ENCODE measurements at places on chromosomes 3 and 15.

DNA sequence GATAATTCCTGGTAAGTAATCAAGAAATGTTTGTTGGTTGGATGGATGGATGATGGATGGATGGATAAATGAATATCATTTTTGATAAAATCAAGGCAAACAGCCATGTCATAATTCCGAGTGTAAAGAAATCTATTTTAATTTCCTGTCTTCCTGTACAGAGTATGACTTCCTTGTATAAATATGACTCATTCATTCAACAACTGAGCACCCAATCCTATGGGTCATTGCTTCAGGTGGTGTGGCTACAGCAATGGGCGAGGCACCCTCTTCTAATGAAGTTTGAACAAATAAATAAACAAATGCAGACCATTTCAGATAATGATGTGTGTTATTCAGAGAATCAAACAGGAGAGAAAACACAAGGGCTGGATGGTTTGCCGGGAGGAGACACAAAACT, 198.7 kb downstream of the TNIK start:
- DNase-seq = no peak

- DNase-seq = no peak
Measured at GRCh38 chr15:84817466-84818081, 418 bp downstream of the ALPK3 start.

DNA sequence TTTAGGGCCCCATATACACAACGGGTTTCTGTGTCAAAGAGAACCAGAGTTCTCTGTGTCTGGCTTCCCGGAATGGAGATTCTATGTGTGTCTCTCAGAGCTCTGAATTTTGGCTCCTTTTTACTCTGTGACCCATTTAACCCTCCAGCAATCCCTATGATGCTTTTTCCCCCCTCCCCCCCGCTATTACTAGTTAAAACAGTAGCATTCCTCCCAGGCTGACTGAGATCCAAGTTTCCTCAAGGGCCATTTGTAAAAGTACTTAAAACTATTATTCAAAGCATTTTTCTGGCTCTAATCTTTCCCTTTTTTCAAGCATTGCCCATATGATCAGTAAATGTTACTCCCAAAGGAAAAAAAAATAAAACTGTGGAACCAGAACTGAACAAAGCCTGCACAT, 6.6 kb upstream of the STAC start:
- no peak for DNase-seq

- DNase-seq = no peak
Measured at GRCh38 chr3:129432036-129432435, 3.6 kb upstream of the EFCAB12 start.

DNA sequence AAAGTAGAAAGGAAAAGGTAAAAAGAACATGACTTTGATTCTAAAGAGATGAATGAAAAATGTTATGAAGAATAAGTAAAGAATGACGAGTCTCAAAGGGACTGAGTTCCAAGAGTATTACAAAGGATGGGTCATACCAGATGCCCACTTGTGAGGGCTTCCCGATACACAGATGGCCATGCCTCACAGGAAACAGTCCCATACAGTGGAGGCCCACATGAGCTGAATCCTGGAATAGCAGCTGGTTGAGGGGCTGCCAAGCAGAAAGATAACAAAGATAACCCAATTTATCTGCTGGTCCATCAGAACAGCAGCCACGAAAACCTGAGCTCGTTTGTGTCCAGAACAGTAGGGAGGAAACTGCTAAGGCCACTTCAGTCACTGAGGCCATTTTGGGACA, 3.7 kb downstream of the SSR3 start:
- DNase-seq = no peak

DNA sequence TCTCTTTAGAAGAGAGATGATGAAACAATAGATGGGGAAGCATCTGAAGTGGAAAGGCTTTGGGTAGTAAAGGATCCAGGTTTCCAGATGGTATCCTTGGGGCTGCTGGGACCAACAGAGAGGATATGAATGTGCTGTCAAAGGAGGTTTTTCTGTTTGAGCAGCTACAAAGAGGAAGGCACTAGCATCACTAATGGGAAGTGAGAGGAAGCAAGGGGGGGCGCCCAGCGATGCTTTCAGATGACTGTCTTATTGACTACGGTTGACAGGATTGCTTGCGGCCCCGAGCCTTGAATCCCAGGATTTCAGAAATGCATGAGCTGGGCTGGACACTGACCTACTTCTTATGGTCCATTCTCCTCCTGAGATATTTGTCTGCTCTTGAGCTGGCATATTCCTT, 103.8 kb upstream of the GALNT15 start:
- DNase-seq = no peak

DNA sequence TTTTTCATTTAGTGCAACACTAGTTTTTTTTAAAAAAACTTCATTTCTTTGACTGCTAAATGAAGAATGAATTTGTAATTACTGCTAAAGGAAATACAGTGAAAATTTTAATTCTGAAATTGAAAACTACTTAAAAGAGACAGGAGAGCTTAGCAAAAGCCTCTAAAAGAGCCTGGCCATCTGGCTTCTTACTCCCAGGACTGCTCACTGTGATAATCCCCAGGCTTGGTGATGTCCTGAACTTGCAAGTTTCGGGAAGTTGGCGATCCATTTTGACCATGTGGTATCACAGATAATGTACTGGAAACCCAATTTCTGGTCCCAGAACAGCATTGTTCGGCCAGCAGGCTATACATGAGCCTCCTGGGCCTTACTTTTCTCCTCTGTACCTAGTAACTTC, 292.1 kb downstream of the FGF12 start:
- no peak for DNase-seq

DNA sequence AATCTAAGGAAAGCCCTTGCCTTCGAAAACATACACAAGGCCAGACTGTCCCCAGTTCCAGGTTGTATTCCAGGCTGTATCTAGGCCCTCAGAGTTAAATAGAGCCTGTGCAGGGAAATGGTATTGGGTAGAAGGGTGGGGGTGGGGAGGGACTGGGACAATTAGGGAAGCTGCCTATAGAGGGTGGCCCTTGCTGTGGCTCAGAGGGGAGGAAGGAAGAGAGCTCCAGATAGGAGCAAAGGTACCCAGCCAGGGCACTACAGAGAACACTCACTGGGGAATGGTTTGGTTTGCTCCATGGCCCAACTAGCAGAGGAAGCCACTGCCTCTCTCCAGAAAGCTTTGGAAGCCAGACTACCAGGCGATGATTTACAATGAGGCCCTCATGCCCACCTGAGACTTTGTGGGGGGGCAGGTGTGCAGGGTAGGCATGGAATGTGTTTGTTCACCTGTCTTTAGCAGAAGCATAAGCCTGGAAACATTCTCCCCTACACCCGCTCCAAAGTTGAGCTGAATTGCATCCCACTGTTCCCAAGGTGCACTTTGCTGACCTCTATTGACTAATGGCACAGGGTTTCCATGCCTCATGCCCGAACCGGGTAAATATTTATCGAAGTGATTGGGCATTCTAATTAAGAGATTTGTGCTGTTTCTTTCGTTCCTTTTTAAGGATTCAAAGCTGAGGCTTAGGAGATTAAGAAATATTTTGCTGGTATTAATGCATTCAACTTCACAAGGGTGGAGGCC, 6.3 kb upstream of the TLE3 start:
- DNase-seq = no peak

GRCh38 chr3:195086341-195086740, 184.6 kb downstream of the XXYLT1 start:
- no peak for DNase-seq

DNA sequence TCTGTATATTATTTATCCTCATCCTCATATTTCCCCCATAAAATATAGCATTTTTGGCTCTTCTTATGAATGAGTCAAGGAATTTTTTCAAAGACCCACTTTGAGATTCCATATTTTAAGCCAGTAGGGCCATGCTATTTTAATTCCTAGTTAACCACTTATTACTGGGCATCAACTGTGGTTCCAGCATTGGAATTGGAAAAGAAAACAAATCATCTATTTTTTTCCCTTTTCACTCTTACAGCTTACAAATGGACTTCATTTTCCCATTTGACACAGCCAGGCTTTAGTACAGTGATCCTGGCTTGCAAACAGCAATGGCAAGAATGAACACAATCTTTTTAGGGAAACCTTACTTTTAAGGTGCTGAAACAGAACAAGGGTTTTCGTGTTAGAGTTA, 19.4 kb upstream of the PLCL2 start:
- no peak for DNase-seq

- DNase-seq = no peak
Measured at GRCh38 chr3:65006300-65006739, 318.5 kb upstream of the ADAMTS9 start.

GRCh38 chr3:53552730-53553129, 58.3 kb downstream of the CACNA1D start:
- no peak for DNase-seq

DNA sequence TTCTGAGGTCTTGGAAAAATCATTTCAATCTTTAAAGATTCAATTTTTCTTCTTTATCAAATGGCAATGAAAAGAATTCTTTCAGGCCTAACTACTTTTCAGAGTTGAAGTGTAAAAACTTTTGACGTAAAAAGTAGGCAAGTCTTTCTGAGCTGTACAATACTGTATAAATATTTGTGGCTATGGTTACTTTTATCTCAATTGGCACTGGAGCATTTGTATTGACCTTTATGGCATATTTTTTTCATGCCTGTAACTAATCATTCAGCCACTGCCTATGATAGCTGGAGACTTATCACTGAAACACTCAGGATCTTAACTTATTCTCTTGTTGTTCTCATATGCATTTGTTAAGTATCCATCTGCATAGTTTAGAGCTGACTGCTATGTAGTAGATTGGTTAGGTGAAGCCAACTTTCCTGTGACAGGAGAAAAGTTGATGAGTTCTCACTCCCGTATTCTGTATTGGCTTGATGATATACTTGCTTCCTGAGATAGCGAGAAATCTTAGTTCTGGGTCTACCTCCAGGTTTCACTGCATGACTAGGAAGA, 290.4 kb upstream of the TBL1XR1 start:
- DNase-seq = no peak

DNA sequence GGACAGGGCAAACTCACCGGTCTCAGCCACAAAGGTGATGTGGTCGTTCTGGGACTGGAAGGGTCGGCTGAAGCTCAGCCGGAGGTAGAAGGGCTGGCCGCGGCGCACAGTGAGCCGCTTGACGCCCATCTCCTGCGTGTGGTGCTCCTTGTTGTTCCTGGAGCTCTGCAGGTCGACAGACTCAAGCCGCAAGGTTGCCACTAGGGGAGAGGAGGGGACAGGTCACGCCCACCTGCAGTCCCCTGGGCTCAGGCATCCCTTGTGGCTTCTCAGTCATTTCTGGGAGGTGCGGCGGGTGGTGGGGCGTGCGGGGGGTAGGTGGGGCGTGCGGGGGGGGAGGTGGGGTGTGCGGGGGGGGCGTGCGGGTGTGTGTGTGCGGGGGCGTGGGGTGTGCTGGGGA, 26.7 kb upstream of the TGM5 start:
- DNase-seq = no peak

DNA sequence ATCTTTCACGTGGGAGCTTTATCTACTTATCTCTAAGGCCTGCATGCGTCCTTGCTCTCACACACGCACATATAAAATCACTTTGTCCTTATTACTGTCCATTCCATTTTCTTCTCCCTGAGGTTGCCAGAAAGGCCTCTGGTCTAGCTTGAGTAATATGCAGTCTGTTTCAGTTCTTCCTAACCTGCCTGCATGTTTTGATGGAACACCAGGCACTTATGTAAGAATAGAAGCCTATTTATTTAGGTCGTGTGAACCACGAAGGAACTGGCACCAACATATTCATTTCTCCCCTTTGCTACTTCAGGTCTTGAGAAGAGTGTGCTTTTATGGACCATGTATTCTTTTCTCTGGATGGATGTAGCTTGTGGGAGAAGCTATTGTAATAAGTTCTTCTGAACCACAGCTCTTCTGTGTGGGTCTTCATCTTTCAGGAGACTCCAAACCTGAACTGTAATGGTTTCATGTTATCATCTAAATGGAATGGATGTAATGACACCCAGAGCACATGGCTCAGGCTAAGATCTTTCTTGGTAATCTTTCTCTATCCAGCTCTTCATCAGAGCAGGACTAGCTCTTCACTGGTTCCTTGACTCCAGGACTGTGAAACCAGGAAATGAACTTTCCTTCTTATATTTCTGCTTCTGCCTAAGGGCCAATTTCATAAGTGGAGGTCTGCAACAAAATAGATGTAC, 53.8 kb downstream of the UBE2E2 start:
- DNase-seq = no peak

DNA sequence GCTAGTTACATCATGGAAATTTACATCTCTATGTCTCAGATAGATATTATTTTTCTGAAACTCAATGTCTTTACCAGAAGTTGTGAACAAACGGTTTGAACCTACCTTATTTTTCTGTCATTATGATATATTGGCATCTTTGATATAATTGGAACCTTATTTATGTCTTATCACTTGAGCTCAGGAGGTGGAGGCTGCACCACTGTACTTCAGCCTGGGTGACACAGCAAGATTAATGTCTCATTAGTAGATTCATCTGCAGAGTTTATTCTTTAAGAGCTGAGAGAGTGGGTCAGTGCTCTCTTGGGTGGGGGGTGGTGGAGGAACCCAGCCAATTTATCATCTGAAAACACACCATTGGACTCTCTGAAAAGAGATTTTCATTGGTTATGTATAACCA, 21.4 kb downstream of the SCG3 start:
- DNase-seq = no peak

DNA sequence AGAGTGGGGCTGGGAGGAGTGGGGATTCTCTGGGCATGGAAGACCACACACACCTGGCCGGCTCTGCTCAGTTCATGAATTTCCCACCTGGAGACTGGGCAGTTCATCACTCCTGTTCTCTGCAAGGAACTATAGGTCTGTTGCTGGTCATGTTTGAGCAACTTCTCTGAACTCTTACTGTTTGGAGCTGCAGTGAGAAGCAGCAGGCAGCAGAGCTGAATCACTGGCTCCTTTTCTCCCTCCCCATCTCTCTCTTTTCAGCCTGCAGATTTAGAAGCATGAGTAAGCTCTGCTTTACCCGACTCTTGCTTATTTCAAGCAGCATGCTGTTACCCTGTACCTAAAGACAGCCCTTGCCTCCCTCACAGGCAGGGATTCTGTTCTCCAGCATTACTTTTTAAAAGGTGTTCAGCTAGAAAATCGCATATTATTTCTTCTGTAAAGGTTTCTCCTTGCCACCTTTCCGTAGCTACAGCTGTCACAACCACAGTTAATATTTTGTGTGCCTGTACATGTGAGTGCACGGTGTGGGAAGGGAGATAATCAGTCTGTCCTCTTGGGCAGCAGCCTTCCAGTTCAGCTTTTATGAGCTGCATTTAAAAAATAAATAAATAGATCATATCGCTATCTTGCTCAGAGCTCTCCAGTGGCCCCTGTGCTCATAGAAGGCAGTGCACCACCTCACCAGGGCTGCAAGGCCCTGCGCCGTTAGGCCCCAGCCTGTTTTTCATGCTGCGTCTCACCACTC, 131.6 kb downstream of the CHCHD6 start:
- no peak for DNase-seq

GRCh38 chr3:155190691-155191090, 102.8 kb downstream of the STRIT1 start:
- DNase-seq = no peak

GRCh38 chr15:37108381-37109167, 8.2 kb upstream of the MEIS2 start:
- DNase-seq = no peak

DNA sequence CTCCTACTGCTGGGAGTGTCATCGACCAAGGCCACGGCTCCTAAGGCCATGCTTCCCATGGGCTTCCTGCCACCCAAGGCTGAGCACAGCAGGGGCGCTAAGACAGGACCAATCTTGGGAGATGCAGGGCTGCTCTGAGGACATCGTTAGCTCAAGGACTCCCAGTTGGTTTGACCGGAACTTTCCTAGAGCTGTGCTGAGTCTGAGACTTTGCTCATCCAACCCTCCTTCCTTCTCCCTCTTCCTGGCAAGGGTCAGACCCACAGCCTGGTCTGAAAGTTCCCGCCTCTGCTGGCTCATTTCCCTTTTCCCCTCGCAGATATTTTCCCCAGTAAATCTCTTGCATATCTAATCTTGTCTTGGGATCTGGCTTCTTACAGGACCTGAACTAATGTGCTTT, 57.2 kb downstream of the EPHB3 start:
- DNase-seq = no peak

Data from stimulated activated CD8-positive, alpha-beta memory T cell treated with anti-CD3 and anti-CD28 coated beads, Interleukin-4, amount 100 ng/mL, for 4 hours (primary cell).